ENCODE measurements at places on chromosomes 13 and 19.

GRCh38 chr19:21269813-21270212 is 59.4 kb downstream of the ZNF708 start:
- peak; percentile 8 for DNase-seq

GRCh38 chr13:110001670-110002275 is 215.4 kb upstream of the IRS2 start:
- no peak for DNase-seq

GRCh38 chr13:46716821-46717220 is 80.1 kb downstream of the ESD start:
- no peak for DNase-seq

DNA sequence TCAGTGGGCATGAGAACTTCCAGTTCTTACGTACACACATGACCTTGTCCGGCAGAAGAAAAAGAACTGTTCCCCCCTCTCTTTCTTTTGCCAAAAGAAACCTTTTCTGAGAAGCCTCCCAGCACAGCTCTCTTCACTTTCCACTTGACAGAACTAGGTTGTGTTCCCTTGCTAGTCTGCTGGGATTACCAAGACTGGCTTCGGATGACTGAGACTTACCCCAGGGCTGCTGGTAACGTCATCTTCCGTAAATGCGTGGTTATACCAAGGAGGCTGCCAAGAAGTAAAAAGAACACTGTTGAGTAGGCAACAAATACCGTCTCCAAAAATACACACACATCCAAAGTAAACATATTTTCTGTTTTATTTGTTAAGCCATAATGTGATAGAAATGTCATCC is 908.2 kb downstream of the EFNB2 start:
- DNase-seq = no peak

DNA sequence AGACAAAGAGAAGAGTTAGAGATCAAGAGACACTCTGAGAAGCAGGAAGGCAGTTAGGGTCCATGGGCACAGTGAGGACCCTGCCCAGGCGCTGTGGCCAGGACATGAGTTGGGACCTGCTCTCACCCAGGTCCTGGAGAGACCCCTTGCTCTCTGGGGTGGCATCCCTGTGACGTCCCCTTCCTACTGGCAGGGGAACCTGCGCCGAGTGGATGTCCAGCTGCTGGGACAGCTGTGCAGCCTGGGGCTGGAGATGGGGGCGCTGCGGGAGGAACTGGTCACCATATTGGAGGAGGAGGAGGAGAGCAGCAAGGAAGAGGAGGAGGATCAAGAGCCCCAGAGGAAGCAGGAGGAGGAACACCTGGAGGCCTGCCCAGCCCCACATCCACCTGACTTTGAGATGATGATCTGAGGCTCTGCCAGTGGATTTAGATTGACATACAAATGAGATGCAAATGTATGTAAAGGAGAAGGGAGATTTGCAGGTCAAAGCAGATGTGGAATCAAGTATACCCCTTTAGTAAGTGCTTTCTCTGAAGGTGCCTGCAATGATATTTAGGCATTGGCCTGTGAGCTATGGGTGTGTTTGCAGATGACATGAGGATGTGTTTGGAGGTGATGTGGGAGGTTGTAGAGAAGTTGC is 978 bp downstream of the ERICH4 start:
- no peak for DNase-seq

- no peak for DNase-seq
These were observed 182.0 kb downstream of the RGCC start for GRCh38 chr13:41639237-41639904.

- no peak for DNase-seq
These were observed 66.0 kb upstream of the DOCK9 start for GRCh38 chr13:99043831-99044231.

DNA sequence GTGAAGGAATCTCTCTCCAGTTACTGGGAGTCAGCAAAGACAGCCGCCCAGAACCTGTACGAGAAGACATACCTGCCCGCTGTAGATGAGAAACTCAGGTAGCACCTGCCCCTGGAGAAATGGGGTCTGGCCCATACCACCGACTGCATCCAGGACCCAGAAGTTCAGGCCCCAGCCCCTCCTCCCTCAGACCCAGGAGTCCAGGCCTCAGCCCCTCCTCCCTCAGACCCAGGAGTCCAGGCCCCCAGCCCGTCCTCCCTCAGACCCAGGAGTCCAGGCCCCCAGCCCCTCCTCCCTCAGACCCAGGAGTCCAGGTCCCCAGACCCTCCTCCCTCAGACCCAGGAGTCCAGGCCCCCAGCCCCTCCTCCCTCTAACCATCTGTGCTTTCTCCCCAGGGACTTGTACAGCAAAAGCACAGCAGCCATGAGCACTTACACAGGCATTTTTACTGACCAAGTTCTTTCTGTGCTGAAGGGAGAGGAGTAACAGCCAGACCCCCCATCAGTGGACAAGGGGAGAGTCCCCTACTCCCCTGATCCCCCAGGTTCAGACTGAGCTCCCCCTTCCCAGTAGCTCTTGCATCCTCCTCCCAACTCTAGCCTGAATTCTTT is 3.0 kb downstream of the APOC2 start:
- DNase-seq = no peak

DNA sequence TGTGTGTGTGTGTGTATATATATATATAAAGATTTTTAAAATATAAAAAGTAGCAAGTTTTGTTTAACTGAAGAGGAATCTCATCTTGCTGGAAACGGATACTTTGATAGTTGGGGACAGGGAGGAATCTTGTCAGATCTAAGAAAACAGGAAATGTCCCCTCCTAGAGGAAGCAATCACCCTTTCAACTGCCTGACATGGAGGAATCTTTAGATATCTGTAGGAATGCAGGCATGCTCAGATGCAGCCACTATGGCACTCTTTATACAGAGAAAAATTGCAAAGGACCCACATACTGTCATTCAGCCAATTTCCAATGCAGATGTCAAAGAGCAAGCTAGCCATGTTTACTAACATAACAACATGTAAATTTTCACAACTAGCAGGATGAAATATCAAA is 38.8 kb downstream of the ZNF611 start:
- no peak for DNase-seq

DNA sequence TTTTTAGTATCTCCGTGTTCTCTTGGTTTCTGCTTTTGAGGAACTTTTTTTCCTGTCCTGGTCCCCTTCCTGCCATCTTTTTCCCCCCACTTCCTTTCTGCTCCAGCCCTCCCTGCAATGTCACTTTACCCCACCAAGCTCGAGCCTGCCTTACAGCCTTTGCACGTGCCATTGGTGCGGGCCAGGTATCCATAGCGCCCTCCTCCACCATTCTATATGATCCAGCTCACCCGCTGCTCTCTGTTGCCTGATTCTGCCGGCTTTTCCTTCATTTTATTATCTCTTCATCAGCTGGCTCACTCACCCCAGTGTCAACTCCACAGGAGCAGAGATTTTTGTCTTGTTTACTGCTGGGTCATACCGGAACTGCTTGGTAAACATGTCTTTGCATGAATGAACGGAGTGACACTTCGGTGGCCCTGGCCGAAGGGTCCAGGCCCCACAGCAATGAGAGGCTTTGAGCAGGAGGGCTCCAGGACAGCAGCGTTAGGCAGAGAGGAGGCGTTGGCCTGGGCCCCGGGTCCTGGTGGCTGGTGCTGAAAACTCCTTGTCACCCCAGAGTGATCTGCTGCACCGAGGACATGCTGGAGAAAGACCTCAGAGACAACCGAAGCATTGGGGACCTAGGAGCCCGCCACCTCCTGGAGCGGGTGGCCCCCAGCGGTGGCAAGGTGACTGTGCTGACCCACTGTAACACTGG is 1.2 kb downstream of the MRI1 start:
- peak; percentile 52 for DNase-seq
